ENCODE measurements at places on chromosomes 16 and 17.

GRCh38 chr16:89194340-89195311, 5.7 kb downstream of the SLC22A31 start:
- DNase-seq = no peak

DNA sequence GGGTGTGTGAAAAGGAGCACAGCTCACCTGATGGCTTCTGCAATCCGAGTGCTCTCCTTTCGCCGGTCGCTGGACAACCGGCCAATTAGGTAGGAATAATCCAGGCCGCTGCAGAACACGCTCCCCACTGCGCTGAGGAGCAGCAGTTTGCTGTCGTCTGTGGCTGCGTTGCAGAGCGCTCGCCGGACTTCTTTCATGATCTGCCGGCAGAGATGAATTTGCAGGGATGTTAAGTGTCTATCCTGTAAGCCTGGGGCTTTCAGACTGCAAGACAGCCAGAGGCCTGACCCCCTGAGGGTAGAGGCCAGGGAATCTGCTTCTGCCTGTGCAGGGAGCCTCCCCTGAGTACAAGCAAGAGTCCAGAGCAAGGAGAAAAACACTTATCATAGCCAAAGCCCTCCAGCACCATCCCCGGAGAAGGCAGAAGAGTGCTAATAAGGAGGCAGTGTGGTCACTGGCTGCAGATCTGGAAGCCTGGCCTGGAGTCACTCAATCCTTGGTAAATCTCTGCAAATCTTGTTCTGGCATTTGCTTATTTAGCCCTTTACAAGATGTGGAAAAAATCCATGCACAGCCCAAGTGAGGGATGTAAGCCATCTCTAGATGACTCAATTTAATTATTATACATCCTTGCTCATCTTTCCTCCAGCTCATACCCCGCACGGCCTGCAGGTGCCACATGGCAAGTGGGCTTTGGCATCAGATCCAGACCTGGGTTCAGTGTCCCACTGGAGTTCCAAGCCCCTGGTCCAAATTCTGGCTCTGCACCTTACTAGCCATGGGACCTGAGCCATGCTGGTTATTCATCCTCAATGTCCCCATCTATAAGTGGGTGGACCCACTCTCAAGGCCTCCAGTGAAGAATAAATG, 80.2 kb downstream of the DYNLRB2 start:
- DNase-seq = peak; percentile 76

DNA sequence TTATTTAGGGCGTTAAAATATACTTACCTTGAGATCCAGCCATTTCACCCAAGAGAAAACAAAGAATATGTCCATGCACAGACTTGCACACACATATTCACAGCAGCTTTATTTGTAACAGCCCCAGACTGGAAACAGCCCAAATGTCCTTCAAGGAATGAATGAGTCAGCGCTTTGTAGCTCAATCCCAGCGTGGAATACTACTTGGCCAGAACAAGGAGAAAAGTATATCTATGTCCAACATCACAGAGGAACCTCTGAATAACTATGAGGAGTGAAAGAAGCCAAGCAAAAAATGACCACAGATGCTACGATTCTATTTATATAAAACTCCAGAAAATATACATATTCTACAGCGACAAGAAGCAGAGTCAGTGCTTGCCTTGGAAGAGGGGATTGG, 158.3 kb downstream of the ENGASE start:
- DNase-seq = no peak

GRCh38 chr17:63262751-63263476, 183.2 kb downstream of the CYB561 start:
- no peak for DNase-seq

GRCh38 chr17:31802502-31802901, 56.5 kb downstream of the COPRS start:
- DNase-seq = no peak

DNA sequence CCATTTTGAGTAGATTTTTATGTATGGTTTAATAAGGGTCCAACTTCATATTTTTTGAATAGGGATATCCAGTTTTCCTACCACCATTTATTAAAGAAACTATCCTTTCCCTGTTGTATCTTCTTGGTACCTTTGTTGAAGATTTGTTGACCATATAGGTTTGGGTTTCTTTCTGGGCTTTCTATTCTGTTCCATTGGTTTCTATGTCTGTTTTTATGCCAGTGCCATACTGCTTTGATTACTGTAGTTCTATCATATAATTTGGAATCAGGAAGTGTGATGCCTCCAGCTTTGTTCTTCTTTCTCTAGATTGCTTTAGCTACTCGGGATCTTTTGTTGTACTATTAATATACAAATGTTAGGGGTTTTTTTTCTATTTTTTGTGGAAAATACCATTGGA, 46.5 kb downstream of the PPM1E start:
- no peak for DNase-seq

- no peak for DNase-seq
These were observed 43.2 kb downstream of the RPA1 start for GRCh38 chr17:1872976-1873375.

DNA sequence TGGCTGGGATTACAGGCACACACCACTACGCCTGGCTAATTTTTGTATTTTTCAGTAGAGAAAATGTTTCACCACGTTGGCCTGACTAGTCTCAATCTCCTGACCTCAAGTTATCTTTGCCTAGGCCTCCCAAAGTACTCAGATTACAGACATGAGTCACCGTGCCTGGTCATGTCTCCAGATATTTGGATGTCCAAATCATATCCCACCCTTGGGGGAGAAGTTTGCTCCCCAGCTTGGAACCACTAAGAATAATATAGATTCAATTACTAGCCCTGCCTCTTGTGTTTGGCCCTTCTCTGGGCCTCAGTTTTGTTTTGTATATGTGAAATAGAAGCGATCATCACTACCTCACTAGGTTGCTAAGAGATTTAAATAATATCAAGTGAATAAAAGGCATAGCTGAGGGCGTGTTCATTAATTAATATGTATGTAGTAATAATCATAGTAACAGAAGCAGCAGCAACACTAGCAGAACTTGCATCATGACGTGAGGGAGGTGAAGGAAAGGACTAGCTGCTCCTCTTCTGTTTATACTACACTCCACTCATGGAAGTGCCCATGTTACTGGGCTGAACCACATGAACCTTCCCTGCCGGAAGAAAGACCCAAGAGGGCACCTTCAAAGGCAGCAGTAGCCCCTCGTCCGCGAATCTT, 253.6 kb upstream of the XYLT1 start:
- no peak for DNase-seq

DNA sequence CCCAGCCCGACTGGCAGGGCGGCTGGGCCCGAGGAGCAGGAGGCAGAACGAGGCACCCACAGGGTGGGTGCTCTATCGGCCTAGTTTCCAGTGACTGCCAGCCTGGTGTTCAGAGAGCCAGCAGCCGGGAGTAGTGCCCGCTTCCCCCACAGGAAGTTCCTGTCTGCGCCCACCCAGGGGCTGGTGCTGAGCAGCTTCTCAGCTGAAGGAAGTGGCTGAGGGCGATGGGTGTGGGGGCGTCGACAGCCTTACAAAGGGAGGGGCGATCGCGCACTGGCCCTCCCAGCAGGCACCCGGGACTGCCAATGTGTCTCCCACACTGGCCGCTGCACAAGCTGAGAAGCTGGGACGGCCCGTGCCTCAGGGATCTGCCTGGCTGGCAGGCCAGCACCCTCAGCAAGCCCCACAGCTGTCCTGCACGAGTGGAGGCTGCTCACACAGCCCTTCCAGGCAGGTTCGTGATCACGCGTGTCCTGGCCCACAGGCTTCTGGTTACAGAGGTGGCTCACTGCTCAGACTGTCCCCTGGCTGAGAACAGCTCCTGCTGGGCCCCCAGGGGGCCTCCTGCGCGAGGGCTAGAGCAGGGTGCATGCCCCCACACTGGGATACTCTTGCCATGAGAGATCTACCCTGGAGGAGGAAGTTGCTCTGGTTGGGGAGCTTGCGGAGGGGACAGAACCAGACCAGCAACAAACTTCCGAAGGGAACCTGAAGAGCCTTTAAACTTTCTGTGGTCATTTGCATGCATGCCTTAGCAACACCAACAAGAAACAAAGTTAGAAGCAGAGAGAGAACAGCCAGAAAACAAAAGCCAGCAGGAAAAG, 2.5 kb downstream of the RNF166 start:
- DNase-seq = no peak

- no peak for DNase-seq
These were observed 5.8 kb upstream of the SETD6 start for GRCh38 chr16:58509256-58510096.

- DNase-seq = no peak
These were observed 158.2 kb downstream of the MAP2K6 start for GRCh38 chr17:69572747-69573146.

DNA sequence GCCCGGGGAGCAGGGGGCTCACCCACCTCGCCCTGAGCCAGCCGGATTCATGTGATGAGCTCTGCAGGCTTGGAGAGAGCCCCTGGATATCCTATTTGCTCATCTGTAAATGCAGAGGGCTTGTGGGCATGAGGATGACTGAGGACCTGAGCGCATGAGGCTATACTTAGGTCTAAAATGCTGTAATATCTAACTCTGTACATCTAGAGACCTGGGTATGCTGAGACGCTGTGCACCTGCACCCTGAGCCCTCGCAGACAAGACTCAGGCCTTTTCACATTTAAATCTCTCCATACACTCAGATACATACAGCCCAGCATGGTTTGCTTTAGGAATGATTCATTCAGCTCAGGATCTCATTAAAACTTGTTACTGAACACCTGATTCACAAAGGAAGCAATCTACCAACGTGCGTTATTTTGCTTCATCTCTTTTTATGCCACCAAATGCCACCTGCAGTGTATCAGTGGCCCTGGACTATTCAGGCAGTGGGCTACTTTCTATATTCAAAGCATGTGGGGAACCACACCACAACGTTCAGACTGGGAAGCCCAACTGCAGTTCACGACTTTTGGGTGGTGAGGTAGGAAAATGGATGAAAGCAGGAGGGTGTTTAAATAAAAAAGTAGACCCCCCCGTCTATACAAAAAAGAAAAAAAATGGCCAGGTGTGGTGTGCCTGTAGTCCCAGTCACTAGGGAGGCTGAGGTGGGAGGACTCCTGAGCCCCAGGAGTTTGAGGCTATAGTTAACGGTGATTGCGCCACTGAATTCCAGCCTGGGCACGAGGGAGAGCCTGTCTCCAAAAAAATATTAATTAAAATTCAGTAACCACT, 12.0 kb downstream of the USP7 start:
- no peak for DNase-seq

GRCh38 chr17:76074390-76075363, at the start of gene GALR2:
GALR2 (plus strand) TSS chr17:76074781; CDS start chr17:76074884, 103 bp downstream.
- DNase-seq = peak; percentile 82

GRCh38 chr17:17684906-17685774, 3.9 kb downstream of the RAI1 start:
- no peak for DNase-seq

DNA sequence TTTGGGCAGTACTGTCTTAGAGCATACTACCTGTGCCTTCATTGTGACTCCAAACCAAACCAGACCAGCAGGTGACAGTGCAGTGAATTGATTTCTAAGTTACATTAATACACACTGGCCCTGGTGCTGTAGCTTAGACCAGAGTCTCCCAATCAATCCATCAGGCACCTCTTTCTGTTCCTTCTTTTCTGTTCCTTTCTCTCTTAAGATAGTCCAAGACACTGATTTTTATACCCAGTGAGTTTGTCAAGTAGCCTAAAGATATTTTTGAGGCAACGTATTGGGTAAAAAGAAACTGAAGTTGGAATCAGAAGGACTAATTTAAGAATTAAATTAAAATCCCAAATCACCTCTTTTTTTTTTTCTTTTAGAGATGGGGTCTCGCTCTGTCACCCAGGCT, 43.1 kb downstream of the ABAT start:
- no peak for DNase-seq

GRCh38 chr16:17386229-17386628, 84.5 kb downstream of the XYLT1 start:
- DNase-seq = no peak

DNA sequence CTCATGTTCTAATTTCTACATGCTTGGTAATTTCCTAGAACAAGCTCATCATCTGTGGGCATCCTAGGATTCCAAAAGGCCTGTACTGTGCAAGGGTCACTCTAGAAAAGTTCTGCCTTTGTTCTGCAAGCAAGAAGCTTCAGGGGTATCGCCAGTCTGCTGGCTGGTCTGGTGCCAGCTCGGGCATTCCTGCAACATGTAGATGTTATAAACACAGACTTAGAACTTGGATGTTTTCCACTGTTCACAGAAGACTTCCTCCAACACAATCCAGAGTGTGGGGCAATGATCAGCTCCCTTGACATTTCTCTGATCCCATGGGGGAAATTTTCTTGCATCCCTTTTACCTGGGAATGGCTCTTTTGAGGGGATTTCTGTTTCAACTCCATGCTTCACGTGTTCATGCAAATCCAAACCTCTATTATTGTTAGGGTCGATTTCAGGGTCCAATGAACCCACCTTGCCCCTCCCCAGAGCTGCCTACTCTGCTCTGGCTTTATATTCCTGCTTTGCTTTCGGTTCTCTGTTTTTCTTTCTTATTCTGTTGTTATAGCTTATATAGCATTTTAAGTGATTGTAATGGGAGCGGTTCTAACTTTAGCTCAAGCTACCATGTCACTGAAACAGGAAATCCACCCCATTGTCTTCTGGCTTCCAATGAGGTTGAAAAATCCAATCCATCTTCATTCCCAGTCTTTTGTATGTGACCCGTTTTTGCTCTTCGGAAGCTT, 25.3 kb downstream of the UBE2O start:
- no peak for DNase-seq

- DNase-seq = peak; percentile 60
These were observed 12.1 kb upstream of the CCL8 start for GRCh38 chr17:34307110-34307509.

DNA sequence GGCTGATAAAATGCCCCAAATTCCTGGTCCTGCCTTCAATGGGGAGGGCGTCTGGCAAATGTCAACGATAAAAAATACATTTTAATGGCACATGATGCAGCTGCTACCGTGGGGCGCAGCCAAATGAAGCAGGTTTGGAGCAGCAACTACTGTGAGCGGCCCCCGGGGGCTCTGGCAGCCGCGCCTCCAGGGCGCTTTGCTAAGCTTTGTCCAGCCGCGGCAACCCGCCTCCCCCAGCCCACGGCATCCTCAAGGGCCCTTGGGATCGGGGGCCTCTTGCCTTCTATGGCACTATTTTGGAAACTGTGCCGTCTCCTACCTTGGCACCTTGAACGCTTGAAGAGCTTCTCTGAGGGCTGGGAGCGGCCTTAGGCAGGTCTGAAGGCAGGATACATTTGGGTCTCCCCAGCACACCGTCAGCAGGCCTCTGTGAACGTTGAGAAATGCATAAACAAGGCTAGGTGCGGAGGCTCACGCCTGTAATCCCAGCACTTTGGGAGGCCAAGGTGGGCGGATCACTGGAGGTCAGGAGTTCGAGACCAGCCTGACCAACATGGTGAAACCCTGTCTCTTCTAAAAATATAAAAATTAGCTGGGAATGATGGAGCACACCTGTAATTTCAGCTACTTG, 25.1 kb downstream of the TBX4 start:
- no peak for DNase-seq

GRCh38 chr16:28549301-28549899, 4.3 kb upstream of the SGF29 start:
- DNase-seq = no peak

GRCh38 chr17:47810200-47810821, 11.3 kb downstream of the OSBPL7 start:
- DNase-seq = no peak

GRCh38 chr17:65495122-65496055, 66.1 kb downstream of the AXIN2 start:
- DNase-seq = no peak

GRCh38 chr16:22400900-22401299, 26.5 kb upstream of the CDR2 start:
- DNase-seq = no peak

- DNase-seq = no peak
These were observed 6.5 kb upstream of the CDH5 start for GRCh38 chr16:66359811-66360608.

GRCh38 chr17:45768000-45768399, 16.1 kb upstream of the CRHR1 start:
- no peak for DNase-seq
